Activated naive CD4-positive, alpha-beta T cell treated with anti-CD3 and anti-CD28 coated beads, Interleukin-2, amount 50 U/mL, for 72 hours (primary cell): ENCODE measurements at places on chromosomes 2 and 18. TPM values are rescaled to one million over a fixed set of nuclear protein-coding genes. Genes with fewer than 3 reads are reported as not detected.

The ADCY3 gene
- 15.8 TPM for total RNA-seq

The DCC gene
- not detected for total RNA-seq

The CPLX4 gene
- not detected for total RNA-seq

The LOXHD1 gene
- 0.10 TPM for total RNA-seq

The PPP1R1C gene
- total RNA-seq: not detected

The LBX2 gene
- 0.36 TPM for total RNA-seq

The ELOA2 gene
- total RNA-seq: not detected
